Stimulated activated CD4-positive, alpha-beta T cell treated with anti-CD3 and anti-CD28 coated beads, TNF-alpha, amount 100 ng/mL, for 48 hours (primary cell): ENCODE measurements at places on chromosomes 4 and X.

DNA sequence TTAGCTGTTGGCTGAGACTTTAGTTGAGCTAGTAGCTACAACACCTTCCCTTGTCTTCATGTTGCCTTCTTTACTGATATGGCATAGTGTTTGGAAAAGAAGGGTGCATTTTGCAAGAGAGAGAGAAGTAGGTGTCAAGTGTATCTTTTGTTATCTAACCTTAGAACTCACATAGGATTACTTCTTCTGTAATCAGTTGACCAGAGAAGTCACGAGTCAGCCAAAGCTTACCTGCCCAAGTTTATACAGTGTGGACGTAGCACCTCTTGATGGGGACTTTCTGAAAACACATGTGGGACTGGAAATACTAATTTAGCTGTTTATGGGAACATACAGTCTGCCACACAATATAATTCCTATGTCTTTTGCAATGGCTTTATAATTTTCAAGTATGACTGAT lies 56.0 kb downstream of the UGT8 start:
- no peak for DNase-seq

DNA sequence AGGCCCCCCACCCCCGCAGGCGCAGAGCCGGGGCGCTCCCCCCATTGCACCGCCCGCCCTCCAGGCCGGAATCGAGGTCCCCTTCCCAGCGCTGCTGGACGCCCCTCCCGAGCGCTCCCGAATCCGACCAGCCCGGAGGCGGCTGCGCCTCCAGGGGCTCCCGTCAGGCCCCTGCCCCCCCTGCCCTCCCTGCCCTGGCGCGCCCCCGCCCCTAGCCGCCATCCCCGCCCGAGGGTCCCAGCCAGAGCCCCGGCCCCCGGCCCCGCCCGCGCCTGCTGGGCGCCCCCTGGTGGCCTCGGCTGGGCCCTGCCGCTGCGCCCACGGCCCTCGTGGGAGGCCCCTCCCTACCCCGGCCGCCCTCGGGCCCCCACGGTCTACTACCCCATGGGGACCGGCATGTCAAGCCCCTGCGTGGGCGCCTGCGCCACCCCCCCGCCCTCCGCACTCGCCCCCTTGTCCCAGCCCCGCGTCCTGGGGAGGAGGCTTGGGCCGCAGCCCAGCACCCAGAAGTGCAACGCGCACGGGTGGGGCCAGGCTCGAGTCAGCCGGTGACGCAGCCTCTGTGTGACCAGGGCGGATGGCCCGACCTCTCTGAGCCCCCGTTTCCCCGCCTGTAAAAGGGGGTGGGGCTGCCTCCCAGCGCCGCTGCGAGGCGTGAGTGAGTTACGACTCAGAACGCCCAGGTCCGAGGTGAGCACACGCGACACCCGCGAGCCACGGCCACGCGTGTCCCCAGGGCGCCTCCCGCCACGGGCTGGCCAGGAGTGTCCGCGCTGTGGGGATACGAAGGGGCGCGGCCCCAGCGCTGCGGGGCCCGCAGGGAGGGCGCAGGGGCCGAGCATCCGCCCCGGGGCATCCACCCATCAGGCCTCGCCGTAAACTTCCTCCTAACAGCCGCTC lies 104.9 kb downstream of the FAM53A start:
- DNase-seq: peak; percentile 64

DNA sequence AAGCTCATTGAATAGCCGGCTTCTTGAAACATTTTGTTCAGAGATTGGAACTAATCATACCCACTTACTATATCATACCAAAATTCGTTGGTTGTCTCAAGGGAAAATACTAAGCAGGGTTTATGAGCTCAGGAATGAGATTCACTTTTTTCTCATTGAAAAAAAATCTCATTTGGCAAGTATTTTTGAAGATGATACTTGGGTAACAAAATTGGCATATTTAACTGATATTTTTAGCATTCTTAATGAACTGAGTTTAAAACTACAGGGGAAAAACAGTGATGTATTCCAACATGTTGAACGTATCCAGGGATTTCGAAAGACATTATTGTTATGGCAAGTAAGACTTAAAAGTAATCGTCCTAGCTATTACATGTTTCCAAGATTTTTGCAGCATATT lies 6.4 kb downstream of the FAM200B start:
- no peak for DNase-seq

GRCh38 chr4:40629401-40630334 lies at the start of gene RBM47:
Gene RBM47, minus strand, starts transcription at chr4:40629864. Its CDS starts 190,971 bp downstream, at chr4:40438893.
- no peak for DNase-seq

DNA sequence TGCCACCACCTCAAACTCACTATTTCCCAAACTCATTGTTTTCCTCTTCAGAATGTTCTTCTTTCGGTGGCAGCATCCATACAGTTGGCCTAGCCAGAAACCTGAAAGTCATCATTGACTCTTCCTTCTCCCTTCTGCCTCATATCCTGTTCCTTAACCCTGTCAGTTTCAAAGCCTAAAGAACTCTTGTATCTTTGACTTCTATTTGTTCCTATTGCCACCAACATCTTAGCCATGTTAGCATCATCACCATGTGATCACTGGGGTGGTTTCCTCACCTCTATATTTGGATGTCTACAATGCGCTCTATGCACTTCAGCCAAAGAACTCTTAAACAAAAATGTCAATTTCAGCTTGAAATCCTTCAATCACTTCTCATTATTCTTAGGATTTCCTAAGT lies 29.0 kb downstream of the DDX60L start:
- no peak for DNase-seq

GRCh38 chr4:72397314-72397713 lies 171.7 kb downstream of the ADAMTS3 start:
- no peak for DNase-seq

GRCh38 chr4:60780874-60781273 lies 419.3 kb upstream of the ADGRL3 start:
- DNase-seq: no peak

DNA sequence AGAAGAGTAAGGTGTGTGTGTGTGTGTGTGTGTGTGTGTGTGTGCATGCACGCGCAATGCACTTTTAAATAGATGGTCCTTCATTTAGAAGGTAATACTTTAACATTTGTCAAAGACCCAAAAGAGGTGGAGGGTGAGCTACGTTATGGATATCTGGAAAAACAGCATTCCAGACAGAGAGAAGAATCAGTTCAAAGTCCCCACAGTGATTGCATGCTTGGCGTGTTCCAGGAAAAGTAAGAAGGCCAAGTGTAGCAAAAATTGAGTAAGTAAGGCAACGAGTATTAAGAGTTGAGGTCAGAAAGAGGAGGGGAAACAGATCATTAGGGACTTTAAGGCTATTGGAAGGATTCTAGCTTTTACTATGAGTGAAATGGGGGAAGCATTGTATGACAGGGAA lies 21.9 kb upstream of the GABRE start:
- DNase-seq: no peak

DNA sequence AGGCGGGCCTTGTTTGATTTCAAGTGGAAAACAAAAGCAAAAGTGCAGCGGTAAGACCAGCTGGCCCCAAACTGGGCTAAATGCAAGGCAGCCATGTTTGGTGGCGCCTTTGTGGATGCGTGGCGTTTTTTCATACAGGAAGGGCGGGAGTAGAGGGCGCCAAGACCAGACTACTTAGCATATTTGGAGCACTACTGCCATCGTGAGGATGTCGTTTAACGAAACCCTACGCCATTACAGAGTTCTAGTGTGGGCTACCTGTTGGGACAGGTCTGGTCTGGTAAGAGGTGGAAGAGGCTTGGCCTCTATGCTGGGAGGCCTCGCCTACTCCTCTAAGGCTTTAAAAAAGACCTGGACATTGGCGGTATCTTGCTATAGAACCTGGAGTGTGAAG lies 230.7 kb upstream of the STK26 start:
- no peak for DNase-seq

DNA sequence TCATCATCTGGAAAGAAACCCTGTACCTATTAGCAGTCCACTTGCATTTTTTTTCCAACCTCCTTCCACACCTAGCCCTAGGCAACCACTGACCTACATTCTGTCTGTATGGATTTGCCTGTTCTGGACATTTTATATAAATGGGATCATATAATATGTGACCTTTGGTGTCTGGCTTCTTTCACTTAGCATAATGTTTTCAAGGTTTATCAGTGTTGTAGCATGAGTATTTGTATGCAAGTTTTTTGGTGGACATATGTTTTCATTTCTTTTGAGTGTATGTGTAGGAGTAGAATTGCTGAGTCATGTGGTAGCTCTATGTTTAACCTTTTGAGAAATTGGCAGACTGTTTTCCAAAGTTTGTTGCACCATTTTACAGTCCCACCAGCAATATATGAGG lies 198.6 kb downstream of the CEP135 start:
- no peak for DNase-seq

GRCh38 chr4:66956426-66956825 lies 588.9 kb downstream of the CENPC start:
- DNase-seq: no peak

DNA sequence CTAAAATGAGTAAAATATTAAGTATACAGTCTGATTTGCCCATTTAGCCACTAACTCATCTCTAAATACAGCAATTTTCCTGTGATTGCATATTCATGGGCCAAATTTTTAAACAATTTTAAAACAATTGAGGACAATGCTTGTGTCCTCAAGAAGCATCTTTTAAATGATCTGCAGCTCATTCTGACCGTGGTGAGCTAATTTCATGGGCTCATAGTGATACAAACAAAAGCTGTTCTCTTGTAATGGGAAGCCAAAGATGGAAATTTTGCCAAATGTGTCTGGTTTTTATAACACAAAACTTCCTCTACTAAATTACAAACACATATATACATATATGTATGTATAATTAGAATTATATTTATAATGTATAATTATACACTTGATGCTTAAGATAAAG lies 39.7 kb downstream of the HMGB2 start:
- no peak for DNase-seq

DNA sequence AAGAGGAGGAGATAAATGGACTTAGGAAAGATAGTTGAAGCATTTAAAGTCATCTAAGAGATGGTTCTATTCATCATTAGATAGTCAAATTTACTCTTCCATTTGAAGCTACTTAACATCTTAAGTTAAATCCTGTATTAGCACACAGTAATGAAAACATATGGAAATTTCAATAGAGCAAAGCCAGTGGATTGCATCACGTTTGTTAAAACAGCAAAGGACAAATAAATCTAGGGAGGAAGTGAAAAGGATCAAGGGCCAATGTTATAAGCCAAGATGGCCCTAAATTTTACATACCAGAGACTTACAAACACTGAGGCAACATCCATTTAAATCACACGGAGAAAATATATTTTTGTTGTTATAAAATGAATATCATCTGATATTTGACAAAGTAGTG lies 602.8 kb downstream of the INPP4B start:
- no peak for DNase-seq

- DNase-seq: no peak
These were observed 57.0 kb upstream of the SLC25A4 start for GRCh38 chr4:185086053-185086452.

DNA sequence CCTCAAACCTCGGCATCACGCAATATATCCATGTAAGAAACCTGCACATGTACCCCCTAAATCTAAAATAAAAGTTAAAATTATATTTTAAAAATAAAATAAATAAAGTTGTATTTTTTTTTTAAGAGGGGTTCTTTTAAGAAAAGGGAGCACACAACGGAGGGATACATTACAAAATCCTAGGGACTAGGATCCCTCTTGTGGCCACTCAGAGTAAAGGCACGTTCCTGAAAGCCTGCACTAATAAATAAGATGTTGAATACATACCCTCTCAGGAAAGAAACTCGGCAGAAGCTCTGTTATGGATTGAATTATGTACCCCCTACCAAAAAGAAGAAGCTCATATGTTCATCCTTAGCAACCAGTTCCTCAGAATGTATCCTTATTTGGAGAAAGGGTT lies 50.9 kb upstream of the PRDX4 start:
- no peak for DNase-seq

DNA sequence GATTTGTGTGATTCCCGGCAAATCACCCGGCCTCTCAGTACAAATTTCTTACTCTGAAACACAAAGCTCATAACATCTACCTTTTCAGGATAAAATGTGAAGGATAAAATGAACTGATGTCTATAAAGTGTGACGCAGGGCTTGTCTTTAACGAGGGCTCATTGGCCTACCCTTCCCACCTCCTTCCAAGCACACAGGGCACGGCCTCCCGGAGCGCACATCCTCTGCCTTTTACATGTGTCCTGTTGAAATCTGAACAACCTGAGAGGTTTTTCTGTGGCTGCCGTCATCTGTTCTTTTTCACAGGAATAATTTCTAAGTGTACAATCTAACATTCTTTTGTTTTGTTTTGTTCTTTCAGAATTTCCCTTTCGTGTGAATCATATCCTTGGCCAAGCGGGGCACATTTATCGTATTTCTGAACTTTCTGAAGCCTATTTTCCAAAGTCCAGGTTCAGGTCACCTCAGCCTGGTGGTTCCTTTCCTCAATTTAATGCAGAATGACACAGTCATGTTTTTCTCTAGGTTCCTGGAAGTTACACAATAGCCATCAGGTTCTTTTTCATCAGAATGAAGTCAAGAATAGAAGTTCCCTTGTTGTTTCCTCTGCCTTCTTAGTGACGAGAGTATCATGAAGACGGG lies 53.1 kb upstream of the SPRY1 start:
- no peak for DNase-seq

DNA sequence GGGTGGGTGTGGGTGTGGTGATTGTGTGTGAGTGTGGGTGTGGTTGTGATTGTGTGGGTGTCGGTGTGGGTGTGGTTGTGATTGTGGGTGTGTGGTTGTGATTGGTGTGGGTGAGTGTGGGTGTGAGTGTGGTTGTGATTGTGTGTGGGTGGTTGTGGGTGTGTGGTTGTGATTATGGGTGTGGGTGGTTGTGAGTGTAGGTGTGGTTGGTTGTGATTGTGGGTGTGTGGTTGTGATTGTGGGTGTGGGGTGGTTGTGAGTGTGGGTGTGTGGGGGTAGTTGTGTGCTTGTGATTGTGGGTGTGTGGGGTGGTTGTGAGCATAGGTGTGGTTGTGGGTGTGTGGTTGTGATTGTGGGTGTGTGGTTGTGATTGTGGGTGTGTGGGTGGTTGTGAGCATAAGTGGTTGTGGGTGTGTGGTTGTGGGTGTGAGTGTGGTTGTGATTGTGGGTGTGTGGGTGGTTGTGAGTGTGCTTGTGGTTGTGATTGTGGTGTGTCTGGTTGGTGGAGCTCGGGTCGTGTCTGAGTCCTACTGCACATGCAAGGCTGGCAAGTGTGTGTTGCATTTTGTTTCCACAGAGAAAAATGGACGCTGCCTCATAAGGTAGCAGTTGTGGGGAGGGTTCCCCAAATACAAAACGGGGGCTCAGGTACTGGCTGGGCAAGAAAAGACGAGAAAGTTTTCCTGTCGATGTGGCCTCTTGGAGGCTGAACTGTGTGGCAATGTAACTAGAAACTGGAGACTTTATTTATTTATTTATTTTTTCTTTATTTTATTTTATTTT lies 116.7 kb downstream of the UBE2K start:
- no peak for DNase-seq

DNA sequence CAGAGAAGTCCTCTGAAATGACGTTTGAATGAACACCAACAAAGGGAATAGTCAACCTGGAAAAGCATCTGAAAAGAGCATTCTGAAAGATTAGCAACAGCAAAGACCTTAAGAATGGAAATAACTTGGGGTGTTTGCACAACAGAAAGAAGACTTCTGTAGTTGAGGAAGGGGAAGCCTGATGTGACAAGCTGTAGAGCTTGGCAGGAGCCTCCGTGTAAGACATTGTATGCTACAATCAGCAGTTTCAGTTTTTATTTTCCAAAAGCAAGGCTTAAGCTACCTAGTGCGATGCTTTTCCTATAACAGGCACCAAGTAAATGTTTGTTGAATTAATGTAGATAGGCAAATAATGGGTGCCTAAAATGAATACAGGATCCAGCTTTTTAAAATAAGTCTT lies 484.0 kb downstream of the SPRY1 start:
- DNase-seq: no peak
